ENCODE measurements at places on chromosomes 7 and 10. TPM values are rescaled to one million over a fixed set of nuclear protein-coding genes. Genes with fewer than 3 reads are reported as not detected.

The KCND2 gene
- 2.6 TPM for total RNA-seq

DNA sequence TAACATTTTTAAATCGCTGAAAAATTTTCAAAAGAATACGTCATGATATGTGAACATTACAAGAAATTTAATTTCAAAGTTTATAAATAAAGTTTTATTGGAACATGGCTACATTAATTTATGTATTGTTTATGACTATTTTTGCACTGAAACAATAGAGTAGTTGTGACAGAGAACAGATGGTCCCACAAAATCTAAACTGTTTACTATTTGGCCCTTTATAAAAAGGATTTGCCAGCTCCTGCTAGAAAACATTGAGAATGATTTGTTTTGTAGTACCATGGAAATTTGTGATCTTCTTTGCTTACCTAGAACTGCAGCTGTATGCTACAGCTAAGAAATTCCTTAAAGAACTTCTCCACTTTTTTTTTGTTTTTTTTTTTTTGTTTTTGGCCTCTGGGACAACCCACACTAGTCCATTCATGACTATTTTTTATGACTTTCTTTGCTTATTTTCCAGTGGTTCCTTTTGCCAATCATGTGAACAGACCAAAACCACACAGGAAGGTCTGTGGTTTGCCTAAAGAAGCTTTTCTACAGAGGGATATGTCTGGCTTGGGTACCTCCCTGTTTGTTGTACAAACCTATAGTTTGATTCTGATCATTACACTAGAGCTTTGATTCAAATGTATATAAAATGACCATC is 55.7 kb downstream of the ST7 start:
- no peaks in the 10 kb centered on the region for H3K36me3 ChIP-seq
- H3K27me3 ChIP-seq = no peaks in the 10 kb centered on the region
- no peak overlapping the region for H3K4me3 ChIP-seq
- DNase-seq = no peak

The ZSCAN25 gene
- total RNA-seq = 23.6 TPM

DNA sequence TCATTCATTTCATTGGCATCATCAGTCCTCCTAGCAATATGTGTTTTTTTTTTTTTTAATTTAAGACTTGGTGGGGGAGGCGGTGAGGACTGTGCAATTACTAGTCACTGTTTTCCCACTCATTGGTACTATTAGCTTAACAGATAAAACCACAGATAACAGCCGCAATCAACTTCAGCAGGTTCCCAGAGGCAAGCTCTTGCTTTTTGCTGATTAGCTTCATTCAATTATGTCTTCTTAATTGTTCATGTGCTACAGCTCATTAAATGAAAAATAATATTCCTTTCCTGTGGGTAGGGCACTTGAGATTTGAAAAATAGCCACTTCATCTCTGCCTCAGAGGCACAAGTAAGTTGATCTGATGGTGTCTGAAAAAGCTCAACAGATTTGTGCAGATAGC is 215.5 kb downstream of the PCDH15 start:
- H3K36me3 ChIP-seq = no peaks in the 10 kb centered on the region
- no peaks in the 10 kb centered on the region for H3K27me3 ChIP-seq
- H3K4me1 ChIP-seq = no peaks in the 10 kb centered on the region

GRCh38 chr7:100604028-100604975 is 2.1 kb downstream of the PCOLCE start:
- H3K36me3 ChIP-seq = no peaks in the 10 kb centered on the region
- peak; percentile 69 for DNase-seq
- peak overlapping the region; percentile 82 for H3K27ac ChIP-seq
- peak overlapping the region; percentile 69 for H3K4me3 ChIP-seq

GRCh38 chr10:29977171-29977570 is 82.2 kb downstream of the JCAD start:
- no peak overlapping the region for H3K4me3 ChIP-seq
- DNase-seq = no peak
- no peaks in the 10 kb centered on the region for H3K36me3 ChIP-seq

DNA sequence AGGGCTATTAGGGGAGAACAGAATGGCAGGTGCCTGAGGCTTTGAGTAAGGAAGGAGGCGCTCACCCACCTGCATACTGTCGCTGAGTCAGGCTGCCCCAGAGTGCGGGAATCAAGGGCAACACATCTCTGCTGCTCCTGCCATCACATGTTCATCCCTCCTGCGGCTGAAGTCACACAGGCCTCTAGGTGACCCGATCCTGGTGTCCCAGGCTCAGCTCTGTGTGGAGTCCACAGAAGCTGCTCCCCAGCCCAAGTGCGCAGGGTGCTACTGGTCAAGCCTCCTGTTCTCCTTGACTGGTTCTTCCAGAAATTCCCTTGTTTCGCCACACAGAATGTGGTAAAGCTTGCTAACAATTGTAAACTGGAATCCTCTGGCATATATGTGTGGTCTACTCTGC is 96.9 kb upstream of the IL6 start:
- no peaks in the 10 kb centered on the region for H3K27me3 ChIP-seq
- no peak for DNase-seq
- H3K36me3 ChIP-seq = no peaks in the 10 kb centered on the region
- H3K4me1 ChIP-seq = no peaks in the 10 kb centered on the region
- no peak overlapping the region for H3K27ac ChIP-seq
- H3K4me3 ChIP-seq = no peak overlapping the region

GRCh38 chr10:90087197-90088023 is 386.0 kb downstream of the KIF20B start:
- H3K4me1 ChIP-seq = no peaks in the 10 kb centered on the region
- DNase-seq = no peak
- no peak overlapping the region for H3K4me3 ChIP-seq
- no peaks in the 10 kb centered on the region for H3K27me3 ChIP-seq

The PODXL gene
- 20.3 TPM for total RNA-seq

DNA sequence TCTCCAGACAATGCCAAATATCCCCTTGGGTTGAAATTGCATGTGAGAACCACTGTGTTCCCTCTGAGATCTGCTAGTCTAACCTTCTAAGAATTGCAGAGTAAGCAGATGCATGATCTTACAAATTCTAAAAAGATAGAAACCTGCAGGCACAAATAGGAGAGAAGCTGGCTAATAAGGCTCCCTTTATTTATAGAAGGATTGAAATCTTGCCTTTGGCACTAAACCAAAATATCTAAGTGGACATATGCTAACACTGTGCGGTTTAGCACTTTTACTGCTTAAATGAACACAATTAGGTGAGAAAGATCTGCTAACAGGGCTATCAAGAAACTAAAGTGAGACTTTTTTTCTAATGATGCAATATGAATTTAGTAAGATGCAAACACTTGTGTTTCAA is 225.5 kb downstream of the DOCK4 start:
- no peak overlapping the region for H3K27ac ChIP-seq
- no peaks in the 10 kb centered on the region for H3K4me1 ChIP-seq
- no peak for DNase-seq
- no peaks in the 10 kb centered on the region for H3K36me3 ChIP-seq
- no peaks in the 10 kb centered on the region for H3K27me3 ChIP-seq

The H2BK1 gene
- total RNA-seq = not detected

GRCh38 chr10:60409202-60409601 is 19.5 kb upstream of the ANK3 start:
- H3K4me1 ChIP-seq = no peaks in the 10 kb centered on the region
- no peaks in the 10 kb centered on the region for H3K36me3 ChIP-seq
- no peak overlapping the region for H3K27ac ChIP-seq
- H3K27me3 ChIP-seq = no peaks in the 10 kb centered on the region
- no peak overlapping the region for H3K4me3 ChIP-seq

The CPA4 gene
- total RNA-seq = not detected

DNA sequence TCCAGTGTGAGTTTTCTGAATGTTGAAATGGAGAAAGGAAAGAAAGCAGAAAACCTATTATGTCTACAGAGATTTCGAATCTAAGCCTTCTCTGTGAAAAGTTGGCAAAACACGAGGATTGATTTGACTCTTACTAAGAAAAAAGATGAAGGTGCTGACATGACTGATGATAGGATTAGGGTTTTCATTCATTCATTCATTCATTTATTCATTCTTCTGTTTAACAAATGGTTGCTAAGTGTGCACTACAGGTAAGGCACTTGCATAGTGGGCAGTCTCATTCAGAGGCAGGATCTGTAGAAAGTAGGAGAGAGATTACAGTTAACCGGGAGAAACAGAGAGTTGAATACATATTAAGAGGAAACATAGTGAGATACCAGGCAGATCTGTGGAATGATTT is 137.1 kb downstream of the ZNF365 start:
- no peak overlapping the region for H3K27ac ChIP-seq
- H3K4me3 ChIP-seq = no peak overlapping the region
- H3K27me3 ChIP-seq = no peaks in the 10 kb centered on the region
- no peaks in the 10 kb centered on the region for H3K4me1 ChIP-seq
